ENCODE measurements at places on chromosomes 11 and 22.

GRCh38 chr11:46291441-46292150 lies 14.1 kb downstream of the CREB3L1 start:
- no peak for DNase-seq

DNA sequence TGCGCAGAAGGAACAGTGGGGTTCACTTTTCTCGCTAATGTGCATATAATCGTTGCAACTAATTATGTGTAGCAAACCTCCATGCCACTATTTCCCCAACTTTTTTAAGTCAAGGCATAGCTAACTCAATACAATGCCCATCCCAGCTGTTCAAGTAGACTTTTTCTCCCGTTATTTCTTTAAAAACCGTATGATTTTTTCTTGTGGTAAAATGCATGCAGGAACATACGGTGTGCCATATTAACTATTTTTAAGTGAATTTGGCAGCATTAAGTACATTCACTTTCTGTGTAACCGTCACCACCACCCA lies 2.8 kb upstream of the DUSP8 start:
- no peak for DNase-seq

DNA sequence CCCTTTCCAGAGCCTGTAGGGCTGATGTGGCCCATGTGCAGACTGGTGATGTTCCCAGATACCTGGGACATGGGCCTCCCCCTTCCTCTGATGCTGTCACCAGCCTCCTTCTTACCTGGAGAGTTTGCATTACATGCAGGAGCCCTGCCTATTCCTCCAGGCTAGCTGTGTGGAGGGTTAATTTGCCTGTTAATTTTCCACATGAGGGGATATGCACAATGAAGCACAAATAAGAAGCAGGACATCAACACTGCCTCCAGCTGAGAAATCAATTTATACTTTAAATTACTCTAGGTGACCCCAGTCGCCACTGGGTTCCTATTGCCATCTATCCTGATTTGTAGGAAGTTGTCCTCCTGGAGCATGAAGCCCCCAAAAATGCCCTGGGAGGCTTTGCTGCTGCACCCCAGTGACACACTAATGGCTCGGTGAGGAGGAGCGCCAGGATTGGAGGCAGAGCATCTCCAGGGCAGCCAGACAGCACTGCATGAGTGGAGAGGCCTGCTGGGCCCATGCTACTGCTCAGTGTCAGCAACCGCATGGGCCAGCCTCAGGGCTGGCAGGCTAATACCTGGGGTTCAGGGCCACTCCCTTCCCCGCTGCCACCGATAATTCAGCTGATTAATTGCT lies 101.6 kb upstream of the USP47 start:
- no peak for DNase-seq

DNA sequence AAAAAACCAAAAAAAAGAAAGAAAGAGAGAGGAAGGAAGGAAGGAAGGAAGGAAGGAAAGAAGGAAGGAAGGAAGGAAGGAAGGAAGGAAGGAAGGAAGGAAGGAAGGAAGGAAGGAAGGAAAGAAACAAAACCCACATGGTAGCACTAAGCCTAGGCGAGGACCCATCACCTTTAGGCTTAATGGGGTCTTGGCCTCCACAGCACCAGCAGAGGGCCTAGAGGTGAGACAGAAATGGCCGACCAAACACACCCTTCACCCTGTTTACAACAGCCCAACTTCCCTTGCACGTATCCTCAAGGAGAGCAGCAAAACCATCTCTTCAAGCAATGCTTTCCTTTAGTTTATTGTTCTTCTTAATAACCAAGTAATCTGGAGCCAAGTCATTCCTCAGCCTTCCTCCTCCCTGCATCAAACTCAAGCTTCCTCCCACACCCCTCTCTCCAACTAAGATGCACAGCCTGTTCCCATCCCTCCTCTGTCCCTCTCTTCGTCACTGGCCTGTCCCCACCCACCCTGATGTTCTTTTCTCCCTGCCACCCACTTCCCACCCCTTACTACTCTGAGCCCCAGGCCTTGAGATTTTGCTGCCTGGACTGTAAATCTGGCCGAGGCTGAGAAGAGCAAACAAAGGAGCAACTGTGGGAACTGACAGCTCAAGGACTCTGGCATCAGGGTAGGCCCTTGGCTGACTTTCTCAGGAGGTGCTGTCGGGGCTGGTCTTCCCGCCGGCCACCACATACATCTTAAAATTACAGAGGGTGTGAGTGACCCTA lies 26.0 kb downstream of the POU2AF1 start:
- DNase-seq: no peak

- no peak for DNase-seq
Observed at GRCh38 chr11:60844870-60845221, 2.9 kb downstream of the CCDC86 start.

DNA sequence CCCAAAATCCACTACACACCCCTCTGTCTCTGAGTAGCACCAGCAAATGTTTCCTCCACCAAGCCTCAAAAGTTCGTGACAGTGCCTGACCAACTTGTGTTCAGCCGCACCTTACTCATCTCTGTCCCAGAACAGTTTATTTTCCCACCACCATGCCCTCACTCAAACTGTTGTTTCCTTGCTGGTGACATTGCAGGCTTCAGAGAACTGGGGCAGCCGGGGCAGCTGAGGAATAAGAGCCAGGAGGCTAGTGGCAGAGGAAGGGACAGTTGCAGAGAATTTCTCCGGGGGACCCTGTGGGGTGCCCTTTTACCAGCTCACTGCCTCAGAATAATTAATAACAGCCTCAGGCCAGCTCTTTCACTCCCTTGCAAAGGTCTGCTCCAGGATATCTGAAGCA lies 709 bp upstream of the KCNE3 start:
- DNase-seq: no peak

DNA sequence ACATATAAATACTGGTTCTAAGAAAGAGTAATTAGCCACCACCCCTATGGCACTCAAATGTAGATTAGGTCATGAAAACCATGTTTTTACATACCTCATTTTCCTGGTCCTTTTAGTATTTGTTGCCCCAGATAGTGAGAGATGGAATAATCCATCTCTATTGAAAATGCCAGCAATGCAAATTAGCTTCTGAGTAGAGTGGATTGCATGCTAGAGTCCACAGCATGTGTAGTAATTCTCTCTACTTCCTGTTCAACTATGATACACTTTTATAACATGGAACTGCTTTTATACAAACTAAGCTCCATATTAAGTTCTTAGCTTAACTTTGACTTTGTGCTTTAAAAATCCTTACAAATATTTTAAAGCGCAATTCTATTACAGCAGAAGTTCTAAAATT lies 73.2 kb downstream of the TRPC6 start:
- DNase-seq: no peak

DNA sequence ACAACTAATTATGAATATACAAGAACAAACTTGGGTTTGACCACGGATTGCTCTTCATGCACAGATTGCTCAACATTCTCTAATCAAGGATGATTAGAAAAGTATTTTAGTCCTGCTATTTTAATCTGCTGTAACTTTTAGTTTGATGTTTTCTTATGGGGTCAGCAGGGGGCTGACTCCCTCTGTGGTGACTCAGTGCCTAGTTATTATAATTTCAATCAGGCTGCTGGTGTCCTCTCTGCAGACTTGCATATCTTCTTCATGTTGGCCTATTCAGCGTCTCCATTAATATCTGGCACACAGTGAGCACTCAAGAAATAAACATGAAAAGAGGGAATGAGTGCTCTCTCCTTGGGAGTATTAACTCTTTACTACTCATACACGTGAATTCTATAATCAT lies 223.8 kb upstream of the DDI1 start:
- no peak for DNase-seq

GRCh38 chr11:127443297-127443696 lies 442.7 kb upstream of the KIRREL3 start:
- DNase-seq: no peak

DNA sequence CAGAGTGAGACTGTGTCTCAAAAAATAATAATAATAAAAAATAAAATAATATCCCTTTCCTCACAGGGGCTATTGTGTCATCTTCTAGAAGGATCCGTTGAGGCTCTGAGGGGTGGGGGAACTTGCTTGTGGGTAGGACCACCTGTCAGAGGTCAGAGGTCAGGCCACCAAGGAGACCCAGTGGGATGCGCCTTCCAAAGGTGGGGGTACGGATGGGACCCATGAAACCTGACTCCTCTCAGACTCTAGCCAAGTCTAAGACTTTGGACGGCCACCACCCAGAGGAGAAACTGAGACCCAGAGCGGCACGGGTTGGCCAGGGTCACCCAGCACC lies 367 bp upstream of the MMP11 start:
- DNase-seq: no peak

DNA sequence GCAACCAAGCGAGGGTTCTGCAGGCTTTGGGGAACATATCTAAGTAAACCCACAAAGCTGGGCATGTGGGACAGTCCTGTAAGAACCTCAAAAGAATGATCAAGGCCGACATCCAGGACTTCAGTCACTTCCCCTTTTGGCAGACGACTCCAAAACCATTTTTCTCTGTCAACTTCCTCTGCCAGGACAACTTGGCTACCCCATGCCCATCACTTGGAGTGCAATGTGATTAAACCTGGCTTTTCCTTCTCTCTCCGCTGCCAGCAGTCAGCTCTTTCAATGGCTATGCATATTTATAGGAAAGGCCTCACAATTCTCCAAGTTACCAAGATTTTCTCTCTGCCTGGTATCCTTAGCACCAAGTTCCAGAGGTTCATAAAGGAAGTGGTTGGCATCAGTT lies 78.9 kb downstream of the C11orf58 start:
- DNase-seq: no peak

GRCh38 chr22:44452531-44453420 lies 45.3 kb downstream of the RTL6 start:
- DNase-seq: no peak

DNA sequence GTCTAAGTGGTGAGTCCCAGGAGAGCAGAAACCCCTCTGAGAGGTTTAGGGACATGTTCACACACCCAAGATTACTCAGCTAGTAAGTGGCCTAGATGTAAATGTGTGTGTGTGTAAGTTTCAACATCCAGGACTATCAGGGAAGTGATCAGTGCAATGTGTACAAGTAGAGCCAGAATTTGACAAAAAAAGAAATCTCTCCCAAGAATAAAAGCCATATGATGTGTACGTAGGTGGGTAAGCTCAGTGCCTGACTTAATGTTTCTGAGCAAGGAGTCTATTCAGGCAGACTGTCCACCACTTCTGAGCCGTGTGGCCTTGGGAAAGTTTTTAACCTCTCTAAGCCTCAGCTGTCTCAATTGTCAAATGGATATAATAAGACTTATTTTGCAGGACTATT lies 133.8 kb upstream of the NAV2 start:
- no peak for DNase-seq

- DNase-seq: no peak
Observed at GRCh38 chr22:44462246-44463010, 35.6 kb downstream of the RTL6 start.

DNA sequence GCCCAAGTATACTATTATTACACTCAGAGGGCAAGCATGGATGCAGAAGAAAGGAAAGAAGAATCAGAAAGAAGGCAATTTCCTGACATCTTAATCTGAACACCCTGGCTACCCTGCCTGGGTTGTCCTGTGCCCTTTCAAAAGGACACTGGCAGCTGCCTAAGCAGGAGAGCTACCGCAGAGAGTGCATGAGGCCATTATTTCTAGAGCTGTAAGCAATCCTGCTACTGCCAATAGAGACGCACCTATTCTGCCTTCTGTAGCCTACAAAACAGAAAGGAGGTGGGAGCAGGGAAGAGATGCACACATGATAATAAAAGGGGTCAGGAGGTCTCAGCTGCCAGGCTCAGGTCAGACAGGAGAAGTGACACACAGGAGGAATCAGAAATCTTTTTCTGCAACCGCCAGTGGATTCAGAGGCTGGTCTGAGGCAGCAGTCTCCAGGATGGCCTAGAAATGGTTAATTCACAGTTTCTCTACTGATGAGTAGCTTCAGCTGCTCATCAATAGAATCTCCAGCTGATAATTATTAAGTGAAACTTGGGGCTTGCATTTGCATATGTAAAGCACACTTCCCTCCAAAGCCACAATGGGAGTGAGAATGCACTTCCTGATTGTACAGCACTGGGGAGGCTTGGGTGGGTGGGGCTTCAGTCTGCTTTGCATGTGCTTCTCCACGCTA lies 253.9 kb downstream of the LARGE1 start:
- no peak for DNase-seq

DNA sequence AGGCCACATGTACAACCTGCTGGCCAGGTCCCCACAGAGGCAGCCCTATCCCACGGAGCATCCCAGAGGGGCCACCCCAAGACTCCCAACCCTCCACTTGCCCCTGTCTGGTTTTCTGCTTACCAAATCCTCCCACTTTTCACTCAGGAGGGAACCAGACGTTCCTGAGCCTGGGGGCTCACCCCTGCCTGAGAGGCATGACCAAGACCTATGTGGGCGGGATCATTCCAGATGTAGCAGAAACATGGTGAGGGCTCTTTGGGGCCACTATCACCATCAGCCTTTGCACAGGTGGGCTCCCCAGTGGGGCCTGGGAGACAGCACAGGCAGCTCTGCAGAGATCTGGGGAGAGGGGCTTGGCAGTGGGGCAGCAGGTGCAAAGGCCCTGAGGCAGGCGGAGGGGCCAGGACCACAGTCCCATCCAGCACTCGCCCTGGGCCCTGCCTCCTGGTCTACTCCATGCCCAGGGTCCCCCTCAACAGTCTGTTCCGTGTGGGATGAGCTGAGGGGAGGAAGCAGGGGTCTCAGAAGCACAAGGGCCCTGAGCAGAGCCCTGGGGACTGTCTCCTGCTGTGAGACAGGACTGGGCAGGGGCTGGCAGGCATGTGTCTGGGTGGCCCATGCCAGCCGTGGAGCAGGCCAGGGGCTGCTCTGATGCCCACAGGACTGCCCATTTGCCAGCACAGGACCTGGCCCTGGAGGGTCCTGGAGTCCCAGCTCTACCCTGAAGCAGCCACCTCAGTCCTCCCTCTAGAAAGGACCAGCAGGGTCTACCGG lies 9.4 kb downstream of the PIM3 start:
- no peak for DNase-seq

DNA sequence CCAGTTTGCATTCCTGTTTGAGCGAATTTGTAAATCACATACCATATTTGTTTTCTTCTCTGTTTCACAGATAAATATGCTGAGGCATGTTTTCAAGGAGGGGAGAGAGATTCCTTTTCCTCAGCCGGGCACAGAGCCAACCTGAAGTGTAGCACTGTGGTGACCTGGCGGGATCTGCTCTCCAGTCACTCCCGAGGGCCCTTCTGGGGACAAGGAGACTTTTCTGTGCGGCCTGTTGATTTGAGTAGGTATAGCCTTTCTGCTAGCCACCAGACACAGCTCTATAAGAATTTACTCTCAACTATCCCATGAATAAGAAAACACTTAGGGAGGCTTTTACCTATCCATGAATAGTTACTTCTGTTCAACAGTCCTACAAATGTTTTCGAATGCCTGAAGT lies 63.5 kb upstream of the FDX1 start:
- no peak for DNase-seq

GRCh38 chr11:39570526-39570925 lies 1888.9 kb downstream of the LRRC4C start:
- DNase-seq: no peak

- DNase-seq: no peak
Observed at GRCh38 chr11:93236741-93237675, 39.2 kb upstream of the SLC36A4 start.
